ENCODE measurements at places on chromosomes 1 and 21.

- DNase-seq, result no peak
Measured at GRCh38 chr1:223662943-223663342, 2.6 kb downstream of the CAPN8 start.

GRCh38 chr1:52423771-52424170 is 19.4 kb downstream of the PRPF38A start:
- peak; percentile 57 for DNase-seq

- no peak for DNase-seq
Measured at GRCh38 chr1:215584389-215584788, 17.3 kb downstream of the KCTD3 start.

GRCh38 chr21:33291686-33292085 is 25.5 kb downstream of the IL10RB start:
- no peak for DNase-seq

DNA sequence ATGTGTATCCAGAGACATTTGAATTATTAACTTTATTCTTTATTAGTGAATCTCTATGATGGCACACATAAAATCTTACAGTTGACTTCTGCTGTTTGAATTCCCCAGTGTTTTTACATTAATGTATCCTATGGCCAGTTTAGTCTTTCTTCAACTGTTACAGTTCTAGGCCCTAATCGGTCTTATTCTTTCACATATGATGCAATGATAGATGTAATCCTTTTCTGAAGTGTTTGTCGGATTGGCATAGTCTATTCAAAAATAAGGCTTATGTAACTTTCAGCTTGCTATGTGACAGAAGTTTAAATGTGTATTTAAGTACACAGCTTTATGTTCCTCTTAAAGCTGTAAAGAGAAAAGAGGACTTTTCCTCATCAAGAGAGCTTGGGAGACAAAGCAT is 26.4 kb upstream of the KIAA1614 start:
- no peak for DNase-seq

- DNase-seq, result no peak
Measured at GRCh38 chr1:41045740-41046139, 24.2 kb upstream of the SLFNL1 start.

- no peak for DNase-seq
Measured at GRCh38 chr1:230085178-230085515, 18.1 kb downstream of the GALNT2 start.

GRCh38 chr1:223702735-223703667 is 9.3 kb upstream of the CAPN2 start:
- no peak for DNase-seq

DNA sequence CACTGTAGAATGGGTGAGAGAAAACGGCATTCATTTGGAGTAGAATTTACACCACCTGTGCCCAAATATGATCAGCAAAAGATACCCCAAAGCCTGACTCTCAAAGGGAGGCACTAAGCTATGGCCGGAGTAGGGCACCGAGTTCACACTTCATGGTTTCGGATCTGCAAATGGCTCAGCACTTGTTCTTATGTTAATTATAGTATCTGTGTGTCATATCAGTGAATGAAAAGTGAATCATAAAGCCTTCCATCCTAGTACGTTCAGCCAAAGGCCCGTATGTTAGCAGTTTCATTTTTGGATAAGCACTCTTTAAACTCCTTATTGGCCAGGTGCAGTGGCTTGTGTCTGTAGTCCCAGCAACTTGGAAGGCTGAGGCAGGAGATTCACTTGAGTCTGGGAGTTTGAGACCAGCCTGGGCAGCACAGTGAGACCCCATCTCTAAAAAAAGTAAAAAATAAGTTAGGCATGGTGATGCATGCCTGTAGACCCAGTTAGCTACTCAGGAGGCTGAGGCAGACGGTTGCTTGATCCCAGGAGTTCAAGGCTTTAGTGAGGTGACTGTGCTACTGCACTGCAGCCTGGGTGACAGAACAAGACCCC is 4.9 kb upstream of the CORT start:
- DNase-seq, result no peak

- DNase-seq, result no peak
Measured at GRCh38 chr1:55064861-55065263, 25.5 kb downstream of the PCSK9 start.

DNA sequence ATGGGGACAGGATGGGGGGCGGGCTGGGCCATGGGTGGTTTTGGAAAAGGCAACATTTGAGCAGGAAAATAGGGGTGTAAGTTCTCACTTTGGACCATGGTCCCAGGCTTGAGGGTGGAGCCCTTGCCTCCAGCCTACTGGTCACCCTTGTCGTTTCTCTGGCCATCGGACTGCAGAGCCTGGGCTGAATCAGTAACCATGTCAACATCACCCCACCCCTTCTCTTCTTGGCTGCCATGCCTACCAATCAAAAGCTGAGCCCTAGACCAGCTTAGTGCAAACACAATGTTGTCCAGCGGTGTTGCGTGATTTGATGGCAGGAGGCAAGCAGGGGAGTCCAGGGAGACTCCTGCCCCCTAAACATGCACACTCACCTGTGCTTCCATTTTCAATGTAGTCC is 231.0 kb upstream of the KAZN start:
- DNase-seq, result no peak

GRCh38 chr1:227065311-227065710 is 125.2 kb downstream of the COQ8A start:
- no peak for DNase-seq

DNA sequence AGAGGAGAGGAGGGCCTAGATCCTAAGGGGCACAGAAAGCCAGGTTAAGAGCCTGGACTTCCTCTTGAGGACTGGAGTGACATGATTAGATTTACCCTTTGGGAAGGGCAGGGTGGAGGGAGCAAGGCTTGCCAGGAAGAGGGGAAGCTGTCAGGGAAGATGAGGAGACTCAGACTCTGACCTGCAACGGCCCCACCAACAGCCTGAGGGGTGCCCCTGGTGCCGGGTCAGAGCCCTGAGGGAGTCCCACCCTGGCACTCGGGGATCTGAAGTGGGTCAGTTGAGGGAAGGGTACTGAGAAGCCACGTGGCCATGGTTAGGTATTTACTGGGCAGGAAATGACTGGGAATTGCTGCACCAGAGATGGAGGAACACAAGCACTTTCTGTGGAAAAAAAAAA is 9.8 kb downstream of the ECE1 start:
- no peak for DNase-seq

DNA sequence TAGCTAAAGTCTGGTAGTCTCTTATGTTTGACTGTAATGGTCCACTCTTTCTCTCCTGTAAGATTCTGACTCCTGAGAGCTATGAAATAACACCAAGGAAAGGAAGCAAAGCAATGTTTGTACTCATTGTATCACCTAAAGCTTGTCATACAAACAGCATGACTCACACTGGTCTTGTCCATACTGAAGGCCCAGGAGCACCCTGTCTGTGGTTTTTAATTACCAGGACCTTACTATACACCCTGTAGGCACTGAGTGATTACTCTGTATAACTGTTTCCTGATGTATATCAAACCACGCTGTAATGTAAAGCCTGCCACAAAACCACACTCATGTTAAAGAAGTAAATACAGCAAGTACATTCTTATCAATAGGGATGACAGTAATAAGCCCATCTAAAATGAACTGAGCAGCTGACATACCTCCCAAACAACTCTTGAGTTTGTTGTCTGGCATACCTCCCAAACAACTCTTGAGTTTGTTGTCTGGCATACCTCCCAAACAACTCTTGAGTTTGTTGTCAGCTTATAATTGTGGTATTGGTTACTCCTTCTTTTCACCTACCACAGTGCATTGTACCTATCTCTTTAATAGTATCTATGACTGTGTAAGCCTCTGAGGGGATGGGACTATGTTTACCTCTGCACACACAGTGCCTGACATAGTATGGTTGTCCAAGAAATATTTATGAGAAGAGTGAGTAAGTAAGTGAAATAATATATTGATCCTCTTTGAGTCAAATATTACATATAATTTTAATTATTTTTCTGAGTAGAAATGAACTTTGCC is 11.6 kb upstream of the TNFSF18 start:
- DNase-seq, result no peak

DNA sequence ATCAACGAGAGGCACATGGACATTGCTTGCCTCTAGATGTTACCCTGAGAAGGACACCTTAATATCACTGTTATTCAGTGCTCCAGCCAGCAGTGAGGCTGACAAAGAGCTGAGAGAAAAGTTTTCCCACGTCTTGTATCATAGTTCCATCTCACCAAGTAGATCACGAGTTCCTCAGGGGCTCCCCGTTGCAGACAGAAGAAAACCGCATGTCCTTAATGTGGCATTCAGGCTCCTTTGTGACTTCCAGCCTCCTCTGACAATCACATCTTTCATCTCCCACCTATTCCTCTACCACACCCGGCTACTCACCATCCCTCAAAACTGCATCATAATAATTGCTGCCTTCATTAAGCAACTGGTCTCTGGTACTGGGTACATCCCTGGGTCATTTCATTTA is 75.3 kb downstream of the DMRTA2 start:
- no peak for DNase-seq

GRCh38 chr1:31659889-31660288 is 15.2 kb upstream of the PEF1 start:
- no peak for DNase-seq

GRCh38 chr1:200629876-200630514 is 9.4 kb upstream of the KIF14 start:
- no peak for DNase-seq

GRCh38 chr1:3775490-3776230 is 3.1 kb downstream of the SMIM1 start:
- peak; percentile 26 for DNase-seq

DNA sequence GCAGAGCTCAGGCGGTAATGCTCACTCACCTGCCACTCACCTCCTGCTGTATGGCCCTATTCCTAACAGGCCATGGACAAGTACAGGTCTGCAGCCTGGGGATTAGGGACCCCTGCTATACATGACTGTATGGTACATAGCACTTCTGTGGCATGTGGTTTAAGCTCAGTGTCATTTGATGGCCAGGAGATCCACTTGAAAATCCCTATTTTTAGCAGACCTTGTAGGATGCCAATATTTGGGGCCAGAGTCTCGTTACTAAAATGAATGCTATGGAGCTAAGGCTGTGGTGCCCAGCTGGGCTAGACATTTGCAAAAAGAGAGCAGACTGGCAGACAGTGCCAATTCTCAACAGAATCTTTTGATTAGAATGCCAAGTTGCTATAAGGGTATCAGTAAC is 1.7 kb upstream of the ANGPTL7 start:
- DNase-seq, result no peak

DNA sequence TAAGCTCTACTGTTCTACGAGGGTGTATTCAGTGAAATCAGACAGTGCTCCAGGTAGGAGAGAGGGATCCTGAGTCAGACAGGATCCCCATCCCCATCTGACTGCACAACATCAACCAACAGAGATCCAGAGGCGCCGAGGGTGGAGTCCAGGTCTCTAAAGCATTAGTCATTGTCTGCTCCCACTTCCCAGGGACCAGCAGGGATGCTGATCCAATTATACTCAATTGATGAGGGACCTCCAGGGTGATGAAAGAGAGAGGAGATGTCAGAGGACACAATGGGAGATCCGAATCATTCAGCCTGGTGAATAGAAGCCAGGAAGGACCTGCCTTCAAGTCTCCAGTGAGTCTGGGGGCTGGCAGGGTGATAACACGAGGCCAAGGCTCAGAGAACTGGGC is 39.5 kb upstream of the STMN1 start:
- DNase-seq, result no peak

GRCh38 chr1:107523061-107523460 is 382.2 kb downstream of the NTNG1 start:
- DNase-seq, result no peak

- DNase-seq, result no peak
Measured at GRCh38 chr1:248857201-248857600, 1.7 kb downstream of the ZNF692 start.

DNA sequence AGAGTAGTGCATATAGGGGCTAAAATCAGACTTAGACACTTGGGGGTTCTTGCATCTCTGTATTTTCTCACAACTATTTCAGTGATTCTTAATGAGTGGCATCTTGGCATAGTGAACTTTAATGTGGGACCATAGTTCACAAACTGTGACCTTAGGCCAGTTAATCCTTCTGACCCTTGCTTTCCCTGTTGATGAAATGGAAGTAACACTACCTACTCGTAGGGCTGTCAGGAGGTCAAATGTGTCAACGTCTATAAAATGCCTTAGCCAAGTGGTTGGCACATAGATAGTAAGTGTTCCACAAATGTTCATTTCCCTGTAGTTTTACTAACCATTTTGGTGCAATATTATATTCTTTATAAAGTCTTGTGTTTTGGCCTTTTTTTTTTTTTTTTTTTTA is 49.4 kb downstream of the DYRK1A start:
- no peak for DNase-seq
